ENCODE measurements at places on chromosomes 2 and 18.

GRCh38 chr2:44807201-44808025 is 134.1 kb upstream of the SIX3 start:
- no peak for DNase-seq

DNA sequence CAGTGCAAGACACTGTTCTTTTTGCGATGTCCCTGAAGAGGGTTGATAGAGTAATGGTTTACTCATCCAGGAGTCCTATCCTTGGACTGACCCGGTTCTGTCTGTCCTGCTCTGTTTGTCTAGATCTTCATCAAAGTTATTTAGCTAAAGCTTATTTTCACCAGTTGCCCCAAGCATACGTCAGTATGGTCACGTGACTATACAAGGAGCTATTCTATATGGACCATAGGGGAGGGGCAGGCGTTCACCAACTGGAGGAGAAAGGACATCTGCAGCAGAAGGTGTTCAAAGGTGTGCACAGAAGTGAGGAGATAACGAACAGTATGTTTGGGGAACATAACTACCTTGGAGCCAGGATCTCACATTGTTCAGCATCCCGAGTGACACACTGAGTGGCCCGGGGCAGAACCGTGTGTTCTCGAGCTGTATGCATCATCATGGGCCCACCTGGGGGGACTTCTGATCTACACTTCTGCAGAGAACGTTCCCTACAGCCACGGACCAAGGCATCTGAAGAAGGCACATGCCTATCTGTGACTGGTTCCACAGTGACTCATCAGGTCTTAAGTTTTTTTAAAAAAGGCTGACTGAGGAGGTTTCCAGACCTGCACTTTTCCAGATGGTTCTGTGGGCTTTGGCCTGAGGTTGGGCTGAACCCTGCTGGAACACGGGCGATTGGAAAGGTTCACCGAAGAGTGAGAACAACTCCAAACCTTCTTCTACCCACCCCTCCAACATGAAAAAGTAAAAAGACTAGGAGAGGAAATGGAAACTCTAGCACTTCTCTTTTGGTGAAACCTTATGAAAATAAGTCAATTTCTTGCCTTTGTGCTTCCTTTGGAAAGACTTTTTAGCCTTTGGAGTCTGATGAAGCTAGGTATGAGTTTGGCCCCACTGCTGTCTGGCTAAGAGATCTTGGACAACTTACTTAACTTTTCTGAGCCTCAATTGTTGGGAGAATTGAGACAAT is 68.6 kb upstream of the YWHAQ start:
- DNase-seq = no peak

GRCh38 chr2:72789241-72789640 is 36.6 kb downstream of the EXOC6B start:
- no peak for DNase-seq

DNA sequence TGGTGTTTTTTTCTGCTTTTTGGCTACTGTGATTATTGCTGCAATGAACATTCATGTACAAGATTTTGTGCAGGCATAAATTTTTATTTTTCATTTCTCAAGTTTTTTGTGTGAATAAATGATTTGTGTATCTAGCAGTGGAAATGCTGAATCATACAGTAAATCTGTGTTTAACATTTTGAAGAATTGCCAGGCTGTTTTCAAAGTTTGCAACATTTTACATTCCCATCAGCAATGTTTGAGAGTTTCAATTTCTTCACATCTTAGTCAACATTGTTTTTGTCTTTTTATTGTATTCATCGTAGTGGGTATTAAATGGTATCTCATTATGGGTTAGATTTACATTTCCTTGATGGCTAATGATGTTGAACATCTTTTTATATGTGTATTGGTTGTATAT is 98.8 kb upstream of the RBMS1 start:
- no peak for DNase-seq

Measured in lung (tissue), 17 donors.